ENCODE measurements at places on chromosomes 11 and 22.

- DNase-seq: no peak
Observed at GRCh38 chr11:133830931-133831907, 14.1 kb downstream of the SPATA19 start.

DNA sequence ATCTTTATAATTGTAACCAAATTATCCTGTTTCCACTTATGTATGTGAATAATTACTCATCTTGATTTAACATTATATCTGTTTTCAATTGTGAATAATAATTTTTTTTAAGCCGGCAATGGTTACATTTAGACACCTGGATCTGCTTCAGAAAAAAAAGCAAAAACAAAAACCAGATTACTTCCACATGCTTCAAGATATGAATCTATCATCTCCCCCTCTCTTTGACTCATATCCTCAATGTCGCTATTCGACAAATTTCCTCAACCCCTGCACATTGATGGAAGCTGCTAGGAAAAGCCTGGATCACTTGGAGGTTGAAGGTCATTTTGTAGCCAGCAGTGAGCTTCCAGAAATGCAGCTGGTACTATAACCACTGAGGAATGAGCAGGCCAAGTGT is 42.7 kb downstream of the SLC1A2 start:
- peak; percentile 68 for DNase-seq

- no peak for DNase-seq
Observed at GRCh38 chr11:2211113-2211971, 39.7 kb upstream of the TH start.

DNA sequence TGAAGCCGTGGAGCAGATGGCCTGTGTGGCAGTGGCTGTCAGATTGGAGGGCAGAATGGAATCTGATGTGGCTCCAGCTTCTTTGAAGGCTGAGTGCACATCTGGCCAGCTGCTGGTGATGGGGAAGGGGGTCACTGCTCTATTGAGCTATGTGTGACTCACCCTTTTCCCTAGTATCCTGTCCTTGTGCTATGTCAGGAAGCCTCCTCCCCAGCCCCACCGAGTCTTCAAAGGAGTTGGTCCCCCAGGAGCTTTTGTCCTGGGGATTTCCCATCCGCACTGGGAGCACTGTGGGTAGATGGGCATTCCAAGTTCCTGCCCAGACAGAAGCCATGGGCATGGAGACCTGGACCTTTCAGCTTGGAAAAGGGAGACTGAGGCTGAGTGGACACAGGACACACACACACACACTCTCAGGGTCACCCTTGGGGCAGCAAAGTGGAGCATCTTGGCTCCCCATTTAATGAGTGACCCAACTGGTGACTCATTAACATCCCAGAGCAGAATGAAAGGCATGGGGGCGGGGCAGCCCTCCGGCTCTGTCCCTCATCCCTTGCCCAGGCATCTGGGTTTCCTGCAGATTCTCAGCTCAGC is 3.3 kb downstream of the SERPINH1 start:
- peak; percentile 81 for DNase-seq

DNA sequence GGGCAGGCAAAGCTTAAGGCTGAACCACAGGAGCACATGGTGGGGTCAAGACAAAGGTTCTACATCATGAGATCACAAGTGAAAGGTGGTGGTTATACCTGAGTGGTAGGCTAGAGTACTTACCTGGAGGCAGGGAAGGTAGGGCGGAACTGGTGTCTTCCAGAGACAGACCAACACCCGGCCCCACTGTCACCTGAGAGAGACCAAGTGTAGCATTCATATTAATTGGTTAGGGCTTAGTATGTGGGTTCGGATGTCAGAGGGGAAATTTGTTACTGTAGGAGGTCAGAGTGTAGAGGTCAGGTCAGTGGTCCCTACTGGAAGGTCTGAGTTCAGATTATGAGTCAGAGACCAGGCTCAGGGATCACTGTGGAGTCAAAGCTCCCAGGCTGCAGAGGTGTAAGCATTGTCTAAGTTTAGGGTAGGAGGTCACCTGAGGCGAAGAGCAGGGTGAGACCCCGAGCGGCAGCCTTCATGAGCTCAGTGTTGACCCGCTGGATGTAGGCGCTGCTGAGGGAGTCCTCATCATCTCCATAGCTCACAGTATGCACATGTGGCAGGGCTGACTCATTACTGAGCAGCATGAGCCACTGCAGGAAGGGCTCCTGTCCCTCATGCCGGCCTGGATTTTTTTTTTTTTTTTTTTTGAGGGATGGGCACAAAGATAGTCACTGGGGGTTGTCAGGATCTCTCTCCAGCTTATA is 3.2 kb downstream of the TPP1 start:
- DNase-seq: no peak

DNA sequence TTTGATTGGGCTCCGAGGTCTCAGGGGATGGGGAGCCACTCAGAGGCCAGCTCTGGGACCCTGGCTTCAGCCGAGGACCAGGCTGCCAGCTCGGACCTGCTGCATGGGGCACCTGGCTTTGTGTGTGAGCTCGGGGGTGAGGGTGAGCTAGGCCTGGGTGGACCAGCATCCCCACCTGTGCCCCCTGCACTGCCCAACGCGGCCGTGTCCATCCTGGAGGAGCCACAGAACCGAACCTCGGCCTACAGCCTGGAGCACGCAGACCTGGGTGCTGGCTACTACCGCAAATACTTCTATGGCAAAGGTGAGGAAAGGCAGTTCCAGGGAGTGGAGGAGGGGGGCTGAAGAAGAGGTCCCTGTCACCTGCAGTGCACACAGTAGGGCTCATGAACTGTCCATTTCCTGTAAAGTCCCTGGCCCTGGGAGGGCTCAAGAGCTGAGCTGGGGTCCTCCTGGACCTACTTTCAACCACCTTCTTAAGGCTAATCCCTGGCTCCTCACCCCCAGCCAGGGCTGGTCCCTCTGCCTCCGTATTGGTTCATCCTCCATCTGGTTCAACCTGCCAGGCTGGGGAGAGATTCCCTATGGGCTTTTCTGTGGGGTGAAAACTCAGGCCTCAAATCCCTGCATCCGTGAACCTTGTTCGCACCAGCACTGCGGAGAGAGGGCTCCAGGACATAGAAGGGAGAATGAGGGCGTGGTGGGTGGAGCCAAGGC is 3.6 kb downstream of the SIPA1 start:
- no peak for DNase-seq

DNA sequence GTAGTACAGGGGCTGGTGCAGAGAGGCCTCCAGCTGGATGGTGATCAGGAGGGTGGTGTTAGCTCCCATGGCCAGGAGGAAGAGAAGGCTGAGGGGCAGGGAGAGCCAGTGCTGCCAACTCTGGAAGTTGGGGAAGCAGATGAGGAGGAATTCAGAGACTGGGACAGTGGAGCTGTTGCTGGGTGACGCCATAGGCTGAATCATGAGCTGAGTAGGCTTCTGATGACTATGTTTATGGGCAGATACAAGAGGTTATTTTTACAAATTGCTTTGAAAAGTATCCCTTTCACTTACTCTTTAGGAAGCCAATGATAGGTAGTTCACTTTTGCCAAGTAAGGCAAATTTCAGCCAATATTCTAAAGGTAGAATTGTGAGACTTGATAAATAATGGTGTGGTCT is 3.1 kb downstream of the OR56A1 start:
- no peak for DNase-seq

- no peak for DNase-seq
Observed at GRCh38 chr11:62922653-62923431, 1.7 kb upstream of the CHRM1 start.

GRCh38 chr11:123303924-123304323 is 108.9 kb upstream of the CLMP start:
- DNase-seq: no peak

DNA sequence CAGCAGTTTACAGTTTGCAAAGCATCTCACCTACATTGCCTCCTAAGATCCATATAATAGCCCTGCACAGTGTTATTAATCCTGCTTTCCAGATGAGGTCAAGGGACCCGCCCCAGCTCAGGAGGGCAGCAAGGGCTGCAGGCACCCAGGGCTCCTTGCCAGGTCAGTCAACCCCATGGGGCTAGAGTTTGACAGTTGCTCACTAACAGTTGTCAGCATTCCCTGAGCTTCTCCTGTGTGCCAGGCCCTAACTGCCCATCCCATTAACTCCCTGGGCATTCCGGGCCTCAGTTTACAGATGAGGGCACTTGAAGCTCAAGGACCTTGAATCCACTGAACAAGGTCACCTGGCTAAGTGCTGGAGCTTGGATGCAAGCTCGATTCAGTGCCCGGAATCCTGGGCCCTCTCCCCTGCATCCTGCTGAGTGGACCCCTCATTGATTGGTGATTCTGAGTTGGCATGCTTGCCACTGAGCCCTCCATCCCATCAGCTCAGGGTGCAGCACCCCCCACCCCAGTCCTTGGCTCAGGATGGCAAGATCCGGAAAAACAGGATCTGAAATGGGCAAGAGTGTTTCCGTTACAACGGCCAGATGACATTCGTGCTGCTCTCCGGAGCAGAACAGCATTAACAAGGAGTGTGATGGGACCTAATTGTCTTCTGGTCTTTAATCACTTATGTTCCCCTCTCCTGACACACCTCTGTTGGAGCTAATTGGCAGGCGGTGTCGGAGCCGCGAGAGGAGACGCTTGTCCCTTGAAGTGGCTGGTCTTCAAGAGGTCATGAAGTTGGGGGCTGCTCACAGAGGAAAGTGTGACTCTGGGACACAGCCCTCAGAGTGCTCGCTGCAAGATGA is 87.4 kb upstream of the SHISAL1 start:
- no peak for DNase-seq

- peak; percentile 82 for DNase-seq
Observed at GRCh38 chr11:122661182-122661945, 5.8 kb downstream of the UBASH3B start.
